Lung microvascular endothelial cell (primary cell): ENCODE measurements at places on chromosomes 2 and 18.

- DNase-seq: no peak
Measured at GRCh38 chr2:239726091-239726591, 299.0 kb downstream of the NDUFA10 start.

DNA sequence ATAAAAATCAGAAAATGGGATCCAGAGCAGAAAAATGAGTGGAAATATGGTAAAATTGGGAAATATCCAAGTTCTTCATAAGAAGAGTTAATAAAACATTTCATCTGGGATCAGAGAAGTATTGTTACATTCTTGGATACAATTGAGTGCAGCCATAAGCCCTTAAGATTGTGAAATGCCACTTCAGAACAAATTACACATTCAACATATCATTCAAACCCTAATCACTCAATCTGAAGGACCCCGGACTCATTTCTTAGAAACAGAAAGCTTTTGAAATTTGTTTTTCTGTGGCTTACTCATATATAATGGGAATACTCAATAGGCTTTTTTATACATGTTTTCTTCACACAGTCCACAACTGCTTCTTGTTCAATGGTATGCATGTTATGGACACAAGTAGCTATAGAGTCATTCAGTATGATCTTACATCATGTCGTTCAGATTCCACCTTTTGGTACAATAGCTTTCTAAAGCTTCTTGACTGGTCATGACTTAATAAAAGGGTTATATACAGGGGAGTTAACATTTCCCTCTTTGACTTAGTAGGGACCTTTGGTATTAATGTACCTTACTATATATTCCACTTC, 39.9 kb downstream of the SCN7A start:
- no peak for DNase-seq

- DNase-seq: no peak
Measured at GRCh38 chr2:30622452-30622851, 175.4 kb downstream of the LCLAT1 start.

GRCh38 chr2:85477884-85478283, 59.4 kb downstream of the SH2D6 start:
- no peak for DNase-seq
